ENCODE measurements at places on chromosomes 7 and 10. TPM values are rescaled to one million over a fixed set of nuclear protein-coding genes. Genes with fewer than 3 reads are reported as not detected.
A peak's percentile ranks its signal among the peaks of the same experiment; 100 is the strongest.

The ARMC3 gene
- not detected for total RNA-seq

The ITIH5 gene
- not detected for total RNA-seq

The EDRF1 gene
- 28.2 TPM for total RNA-seq

The ZC3HAV1L gene
- 10.9 TPM for total RNA-seq

The NPTX2 gene
- not detected for total RNA-seq

The CPVL gene
- 49.0 TPM for total RNA-seq

The MPP7 gene
- 5.4 TPM for total RNA-seq

The CALML3 gene
- 0.25 TPM for total RNA-seq

The PDE1C gene
- total RNA-seq = 0.14 TPM

The HOXA1 gene
- total RNA-seq = 5.6 TPM

- no peaks in the 10 kb centered on the region for H3K36me3 ChIP-seq
- no peak for DNase-seq
- no peak overlapping the region for H3K27ac ChIP-seq
- peaks cover 6% of the 10 kb centered on the region for H3K4me1 ChIP-seq
Observed at GRCh38 chr7:38694326-38694725, 63.2 kb upstream of the AMPH start.

GRCh38 chr7:25025218-25025671 lies 45.3 kb upstream of the OSBPL3 start:
- peaks cover 7% of the 10 kb centered on the region for H3K36me3 ChIP-seq
- DNase-seq = peak; percentile 24
- H3K4me1 ChIP-seq = peaks cover 21% of the 10 kb centered on the region
- no peak overlapping the region for H3K4me3 ChIP-seq
- H3K27ac ChIP-seq = no peak overlapping the region
- no peaks in the 10 kb centered on the region for H3K27me3 ChIP-seq

DNA sequence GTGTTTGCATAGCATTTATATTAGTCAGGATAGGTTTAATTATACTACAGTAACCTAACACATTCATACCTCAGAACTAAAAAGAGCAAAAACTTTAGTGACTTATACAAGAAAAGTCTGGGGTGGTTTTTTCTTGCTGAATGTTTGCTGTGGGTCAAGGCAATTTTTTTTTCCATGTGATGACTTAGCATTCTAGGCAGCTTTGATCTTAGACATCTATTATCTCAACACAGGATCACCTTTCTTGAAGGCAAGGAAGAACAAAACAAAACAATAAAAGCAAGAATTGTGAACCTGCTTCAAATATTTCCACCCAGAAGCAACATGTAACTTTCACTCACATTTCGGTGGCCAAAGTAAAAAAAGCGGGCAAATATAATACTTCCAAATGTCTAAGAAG lies 20.7 kb upstream of the CBLL1 start:
- no peak for DNase-seq
- peaks cover 13% of the 10 kb centered on the region for H3K27me3 ChIP-seq
- H3K27ac ChIP-seq = no peak overlapping the region
- H3K4me1 ChIP-seq = peaks cover 5% of the 10 kb centered on the region
- no peaks in the 10 kb centered on the region for H3K36me3 ChIP-seq

GRCh38 chr10:67473850-67474633 lies 222.0 kb downstream of the CTNNA3 start:
- H3K4me3 ChIP-seq = no peak overlapping the region
- H3K27me3 ChIP-seq = no peaks in the 10 kb centered on the region
- no peaks in the 10 kb centered on the region for H3K36me3 ChIP-seq
- no peak for DNase-seq
- H3K27ac ChIP-seq = no peak overlapping the region

- H3K27me3 ChIP-seq = no peaks in the 10 kb centered on the region
- H3K4me1 ChIP-seq = peaks cover 30% of the 10 kb centered on the region
- no peaks in the 10 kb centered on the region for H3K36me3 ChIP-seq
- DNase-seq = peak; percentile 45
- no peak overlapping the region for H3K4me3 ChIP-seq
- peak overlapping the region; percentile 33 for H3K27ac ChIP-seq
Observed at GRCh38 chr7:36747280-36748016, 23.2 kb upstream of the AOAH start.

DNA sequence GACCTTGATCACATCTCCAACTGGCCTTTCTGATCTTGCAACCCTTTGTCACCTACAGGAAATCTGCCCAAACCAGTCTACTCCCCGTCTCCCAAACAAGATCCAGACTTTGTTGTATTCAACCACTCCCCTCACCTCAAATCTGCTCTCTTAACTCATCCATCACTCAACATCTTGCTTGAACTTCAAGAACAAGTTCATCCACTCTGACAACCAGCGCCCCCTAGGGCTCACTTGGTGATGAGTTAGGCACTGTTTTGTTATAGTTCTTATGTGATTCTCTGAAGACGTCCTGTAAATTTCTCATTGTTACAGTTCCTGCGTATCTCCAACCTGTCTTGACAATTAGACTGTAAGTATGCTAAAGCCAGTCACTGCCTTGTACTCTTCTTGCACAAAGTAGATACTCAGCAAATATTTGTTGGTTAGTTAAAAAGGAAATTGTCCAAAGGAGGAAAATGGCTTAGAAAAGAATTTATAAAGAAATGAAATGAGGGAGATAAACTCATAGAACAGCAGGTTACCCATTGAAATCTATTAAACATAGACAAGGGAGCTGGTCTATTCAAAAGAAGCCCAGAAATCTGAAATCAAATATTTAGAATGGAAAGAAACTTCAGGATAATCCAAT lies 5.3 kb downstream of the FRMD4A start:
- DNase-seq = peak; percentile 68
- H3K4me1 ChIP-seq = no peaks in the 10 kb centered on the region
- peaks cover 6% of the 10 kb centered on the region for H3K36me3 ChIP-seq
- no peak overlapping the region for H3K27ac ChIP-seq
- peaks cover 4% of the 10 kb centered on the region for H3K27me3 ChIP-seq
- no peak overlapping the region for H3K4me3 ChIP-seq

- no peaks in the 10 kb centered on the region for H3K27me3 ChIP-seq
- H3K27ac ChIP-seq = no peak overlapping the region
- peaks cover 8% of the 10 kb centered on the region for H3K4me1 ChIP-seq
- no peak overlapping the region for H3K4me3 ChIP-seq
- no peak for DNase-seq
Observed at GRCh38 chr10:18328941-18329340, 188.7 kb downstream of the CACNB2 start.

- H3K27ac ChIP-seq = no peak overlapping the region
- H3K4me1 ChIP-seq = peaks cover 6% of the 10 kb centered on the region
Observed at GRCh38 chr7:88216276-88216675, 3.6 kb downstream of the SRI start.

GRCh38 chr7:44103923-44104859 lies at the start of gene AEBP1:
AEBP1 (plus strand) TSS chr7:44104345; CDS start chr7:44104666, 321 bp downstream.
- H3K36me3 ChIP-seq = no peaks in the 10 kb centered on the region
- H3K27me3 ChIP-seq = no peaks in the 10 kb centered on the region
- no peak for DNase-seq
- H3K27ac ChIP-seq = no peak within 1 kb of the TSS
- no peak within 1 kb of the TSS for H3K4me3 ChIP-seq

GRCh38 chr7:122942765-122943164 lies 52.7 kb downstream of the TAS2R16 start:
- no peak for DNase-seq
- no peaks in the 10 kb centered on the region for H3K27me3 ChIP-seq
- no peak overlapping the region for H3K4me3 ChIP-seq
- H3K27ac ChIP-seq = no peak overlapping the region
- H3K36me3 ChIP-seq = no peaks in the 10 kb centered on the region

DNA sequence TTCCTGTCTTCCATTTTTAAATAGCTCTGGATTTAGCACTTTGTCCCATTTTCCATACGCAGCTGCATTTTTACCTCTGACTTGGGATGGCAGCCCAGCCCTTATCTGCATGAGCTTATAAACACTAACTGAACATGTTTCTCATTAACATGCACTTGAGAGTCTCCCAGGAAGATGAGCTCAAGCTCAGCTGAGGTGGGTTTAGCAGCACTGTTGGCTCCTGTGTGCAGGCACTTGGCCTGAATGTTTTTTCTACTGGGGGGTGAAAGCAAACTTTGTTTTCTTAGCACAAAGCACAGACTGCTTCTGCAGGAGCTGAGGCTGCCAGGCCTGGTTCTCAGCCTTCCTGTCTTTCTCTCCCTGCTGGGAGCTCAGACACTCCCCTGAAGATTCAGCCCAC lies 1093.6 kb upstream of the AUTS2 start:
- no peak overlapping the region for H3K4me3 ChIP-seq
- DNase-seq = no peak
- H3K27me3 ChIP-seq = no peaks in the 10 kb centered on the region
- peaks cover 4% of the 10 kb centered on the region for H3K36me3 ChIP-seq
- no peaks in the 10 kb centered on the region for H3K4me1 ChIP-seq

DNA sequence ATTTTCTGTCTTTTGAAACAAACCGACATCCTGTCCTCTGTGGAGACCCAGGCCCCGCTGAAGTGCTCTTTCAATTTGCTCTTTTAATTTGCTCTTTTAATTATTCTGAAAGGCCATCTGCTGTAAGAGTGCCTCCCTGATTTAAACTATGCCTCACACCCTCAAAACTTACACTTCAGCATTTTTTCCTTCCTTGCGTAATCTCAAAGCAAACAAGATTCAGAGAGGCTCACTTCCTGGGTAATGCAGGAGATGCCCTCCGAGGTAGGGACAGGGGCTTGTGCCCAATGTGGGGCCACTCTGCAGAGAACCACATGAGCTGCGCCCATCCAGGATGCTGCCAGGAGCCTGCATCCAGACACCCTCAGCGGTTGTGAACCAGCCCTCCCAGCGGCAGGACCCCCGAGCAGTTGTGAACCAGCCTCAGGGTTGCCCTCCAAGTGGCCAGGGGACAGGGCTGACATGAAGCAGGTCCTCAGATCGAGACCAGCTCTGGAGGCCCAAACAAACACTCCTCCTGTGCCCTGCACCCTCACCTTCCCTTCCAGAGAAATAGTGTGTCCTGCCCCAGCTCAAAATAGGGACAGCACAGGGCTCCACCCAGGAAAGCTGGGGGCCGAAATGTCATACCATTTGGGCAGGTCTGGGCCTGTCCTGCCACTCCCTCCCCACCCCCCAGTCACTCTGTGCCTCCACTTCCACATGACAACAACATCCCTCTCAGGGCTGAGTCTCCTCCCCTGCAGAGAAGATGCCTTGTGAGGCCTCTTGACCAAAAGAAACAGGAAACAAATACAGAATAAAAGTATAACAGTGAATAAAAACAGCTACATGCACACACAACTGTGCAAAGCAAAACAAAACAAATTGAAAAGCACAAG lies 190.4 kb downstream of the PTPRN2 start:
- peak overlapping the region; percentile 85 for H3K27ac ChIP-seq
- H3K4me1 ChIP-seq = peaks cover 25% of the 10 kb centered on the region
- no peaks in the 10 kb centered on the region for H3K27me3 ChIP-seq
- DNase-seq = peak; percentile 63
- H3K36me3 ChIP-seq = peaks cover 8% of the 10 kb centered on the region

- no peaks in the 10 kb centered on the region for H3K27me3 ChIP-seq
- no peaks in the 10 kb centered on the region for H3K4me1 ChIP-seq
- H3K4me3 ChIP-seq = no peak overlapping the region
- no peak overlapping the region for H3K27ac ChIP-seq
- peak; percentile 36 for DNase-seq
- H3K36me3 ChIP-seq = peaks cover 10% of the 10 kb centered on the region
Observed at GRCh38 chr7:4797858-4798705, 22.7 kb downstream of the AP5Z1 start.

GRCh38 chr7:473211-473734 lies 46.4 kb downstream of the PDGFA start:
- H3K4me1 ChIP-seq = no peaks in the 10 kb centered on the region
- no peaks in the 10 kb centered on the region for H3K27me3 ChIP-seq
- H3K27ac ChIP-seq = no peak overlapping the region
- DNase-seq = no peak

DNA sequence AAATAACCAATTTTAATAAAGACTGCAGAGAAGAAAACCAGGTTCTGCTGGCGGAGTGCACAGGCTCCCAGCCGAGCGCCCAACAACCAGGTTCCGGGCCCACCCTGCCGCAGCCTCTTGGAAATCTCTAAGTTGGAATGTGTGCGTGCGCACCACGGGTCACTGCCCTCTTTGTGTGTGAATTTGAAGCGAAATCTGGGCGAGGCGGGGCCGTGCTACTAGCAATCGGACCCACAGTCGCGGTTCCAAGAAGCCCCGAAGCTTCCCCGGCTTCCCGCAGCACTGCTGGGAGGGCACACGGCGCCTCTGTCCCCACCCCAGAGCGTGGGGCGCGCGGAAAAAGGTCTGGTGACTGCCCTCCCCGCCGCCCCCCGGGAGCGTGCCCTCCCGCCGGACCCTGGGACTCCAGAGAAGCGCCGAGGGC lies 666 bp upstream of the MAP3K8 start:
- peaks cover 35% of the 10 kb centered on the region for H3K4me1 ChIP-seq
- H3K36me3 ChIP-seq = peaks cover 24% of the 10 kb centered on the region
- no peaks in the 10 kb centered on the region for H3K27me3 ChIP-seq

- H3K27ac ChIP-seq = peak within 1 kb of the TSS; percentile 52
- DNase-seq = peak; percentile 33
- H3K36me3 ChIP-seq = no peaks in the 10 kb centered on the region
- peak within 1 kb of the TSS; percentile 57 for H3K4me3 ChIP-seq
- H3K4me1 ChIP-seq = peaks cover 6% of the 10 kb centered on the region
- H3K27me3 ChIP-seq = no peaks in the 10 kb centered on the region
Observed at GRCh38 chr7:150685219-150686029, at the start of gene GIMAP2. GIMAP2 (plus strand) TSS chr7:150685706; CDS start chr7:150687060, 1,354 bp downstream.

- DNase-seq = no peak
- no peaks in the 10 kb centered on the region for H3K27me3 ChIP-seq
- no peaks in the 10 kb centered on the region for H3K36me3 ChIP-seq
- H3K4me3 ChIP-seq = no peak overlapping the region
- peaks cover 10% of the 10 kb centered on the region for H3K4me1 ChIP-seq
Observed at GRCh38 chr10:119377958-119378736, 164.4 kb downstream of the RGS10 start.

GRCh38 chr7:124276005-124276622 lies 243.2 kb upstream of the TMEM229A start:
- H3K4me3 ChIP-seq = no peak overlapping the region
- H3K4me1 ChIP-seq = no peaks in the 10 kb centered on the region
- H3K27ac ChIP-seq = no peak overlapping the region
- DNase-seq = peak; percentile 43
- H3K27me3 ChIP-seq = no peaks in the 10 kb centered on the region
- H3K36me3 ChIP-seq = no peaks in the 10 kb centered on the region

- H3K27me3 ChIP-seq = no peaks in the 10 kb centered on the region
- H3K4me1 ChIP-seq = no peaks in the 10 kb centered on the region
- H3K36me3 ChIP-seq = peaks cover 4% of the 10 kb centered on the region
- DNase-seq = no peak
- no peak overlapping the region for H3K4me3 ChIP-seq
Observed at GRCh38 chr10:132207536-132208461, 21.1 kb downstream of the DPYSL4 start.

DNA sequence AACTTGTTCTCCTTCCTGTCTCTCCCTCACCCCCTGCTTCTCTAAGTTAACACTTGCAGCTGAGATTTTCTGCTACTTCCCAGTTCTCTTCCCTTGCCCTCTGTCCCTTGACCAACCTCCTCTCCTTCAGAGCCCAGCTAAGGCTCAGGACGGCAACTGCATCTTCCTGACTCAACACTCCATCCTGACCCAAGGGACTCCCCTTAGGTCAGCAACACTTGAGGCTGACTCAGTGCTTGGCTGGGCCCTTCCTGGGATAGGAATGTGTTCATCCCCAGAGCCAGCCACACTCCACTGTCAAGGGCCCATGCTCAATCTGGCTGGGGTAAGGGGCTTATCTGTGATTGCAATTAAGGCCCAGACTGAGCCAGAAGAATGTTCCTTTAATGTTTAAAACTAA lies 3.4 kb downstream of the CALHM2 start:
- no peaks in the 10 kb centered on the region for H3K27me3 ChIP-seq
- peak overlapping the region; percentile 5 for H3K27ac ChIP-seq
- peak; percentile 75 for DNase-seq
- H3K4me1 ChIP-seq = peaks cover 25% of the 10 kb centered on the region

- H3K27ac ChIP-seq = no peak overlapping the region
- no peaks in the 10 kb centered on the region for H3K36me3 ChIP-seq
- peaks cover 20% of the 10 kb centered on the region for H3K4me1 ChIP-seq
- DNase-seq = no peak
- H3K4me3 ChIP-seq = no peak overlapping the region
Observed at GRCh38 chr7:44740055-44740454, 8.6 kb upstream of the ZMIZ2 start.

All from MCF 10A (cell line).